ENCODE measurements at places on chromosomes 13 and 19. TPM values are rescaled to one million over a fixed set of nuclear protein-coding genes. Genes with fewer than 3 reads are reported as not detected.

DNA sequence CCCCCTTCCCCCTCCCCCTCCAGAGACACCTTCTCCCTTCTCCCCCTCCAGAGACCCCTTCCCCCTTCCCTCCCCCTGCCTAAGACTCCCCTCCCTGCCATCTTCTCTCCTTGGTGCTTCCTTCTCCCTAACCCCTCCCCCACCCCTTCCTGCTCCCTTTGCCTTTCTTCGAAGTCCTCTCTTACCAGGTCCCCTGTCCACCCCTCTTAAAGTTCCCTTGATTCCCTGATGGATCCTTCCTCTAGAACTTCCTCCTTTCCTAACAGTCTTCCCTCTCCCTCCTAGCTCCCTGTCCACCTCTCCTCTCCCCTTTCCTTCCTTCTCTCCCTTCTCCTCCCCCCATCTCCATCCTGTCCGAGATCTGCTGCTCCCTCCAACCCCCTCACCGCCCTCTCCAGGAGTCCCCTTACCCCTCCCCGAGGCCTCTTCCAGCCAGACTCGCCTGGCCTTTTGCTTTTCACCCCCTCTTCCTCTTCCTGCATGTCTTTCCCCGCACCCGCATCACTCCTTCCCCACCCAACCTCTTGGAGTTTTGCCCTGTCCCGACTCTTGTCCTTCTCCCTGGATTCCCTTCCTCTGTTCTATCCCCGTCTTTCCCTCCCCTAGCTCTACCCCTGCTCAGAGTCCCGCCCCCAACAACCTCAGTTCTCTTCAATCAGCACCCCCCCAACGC lies 3.1 kb downstream of the TNFSF9 start:
- no peak for DNase-seq

DNA sequence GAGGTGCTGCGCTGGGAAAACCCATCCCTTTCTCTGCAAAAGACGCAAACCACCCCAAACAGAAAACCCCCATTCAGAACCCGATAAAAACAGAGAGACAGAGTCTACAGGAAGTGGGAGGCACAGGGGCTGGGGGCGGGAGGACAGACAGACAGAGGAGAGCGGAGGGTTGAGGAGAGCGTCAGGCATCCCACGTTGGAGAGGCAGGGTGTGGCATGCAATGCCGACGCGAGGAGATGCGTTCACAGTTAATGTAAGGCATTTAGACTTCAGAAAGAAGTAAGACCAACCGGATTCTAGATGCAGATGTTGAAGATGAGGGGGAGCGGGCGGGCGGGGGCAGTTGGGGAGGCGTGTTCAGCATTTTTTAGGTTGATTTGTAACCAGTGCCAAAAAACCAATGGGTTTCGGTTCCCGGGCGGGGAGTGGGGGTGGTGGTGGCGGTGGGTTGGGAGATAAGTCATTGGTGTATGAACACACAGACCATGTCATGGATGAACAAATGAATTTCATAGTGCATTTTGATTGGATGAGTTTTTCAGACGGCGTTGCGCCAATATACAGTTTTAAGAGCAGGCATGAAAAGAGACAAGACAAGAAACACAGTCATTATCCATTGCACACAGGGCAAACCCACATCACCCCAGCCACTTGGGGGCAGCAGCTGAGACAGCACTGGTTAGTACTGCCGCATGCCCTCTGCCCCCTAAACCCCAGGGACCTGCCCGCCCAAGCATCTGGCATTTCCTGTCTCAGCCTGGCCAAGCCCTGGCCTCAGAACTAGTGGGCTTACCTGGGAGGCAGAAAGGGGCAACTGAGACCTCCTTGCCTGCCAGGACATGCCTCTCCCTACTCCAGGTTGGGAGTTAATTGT lies 91.3 kb downstream of the IER2 start:
- no peak for DNase-seq

DNA sequence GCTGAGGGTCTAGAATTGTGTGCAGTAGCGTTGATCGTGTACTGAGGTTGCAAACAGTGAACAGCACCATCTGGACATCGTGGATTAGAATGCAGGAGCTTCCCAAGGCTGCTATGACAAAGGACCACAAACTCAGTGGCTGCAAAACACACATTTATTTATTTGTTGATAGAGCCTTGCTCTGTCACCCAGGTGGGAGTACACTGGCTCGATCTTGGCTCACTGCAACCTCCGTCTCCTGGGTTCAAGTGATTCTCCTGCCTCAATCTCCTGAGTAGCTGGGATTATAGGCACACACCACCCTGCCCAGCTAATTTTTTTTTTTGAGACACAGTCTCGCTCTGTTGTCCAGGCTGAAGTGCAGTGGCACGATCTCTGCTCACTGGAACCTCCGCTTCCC lies 2.3 kb upstream of the UHRF1 start:
- DNase-seq = no peak

- DNase-seq = peak; percentile 80
These were observed 1.1 kb upstream of the ZNF763 start for GRCh38 chr19:11963566-11964355.

CEACAM5 gene
- total RNA-seq = 0.36 TPM

DNA sequence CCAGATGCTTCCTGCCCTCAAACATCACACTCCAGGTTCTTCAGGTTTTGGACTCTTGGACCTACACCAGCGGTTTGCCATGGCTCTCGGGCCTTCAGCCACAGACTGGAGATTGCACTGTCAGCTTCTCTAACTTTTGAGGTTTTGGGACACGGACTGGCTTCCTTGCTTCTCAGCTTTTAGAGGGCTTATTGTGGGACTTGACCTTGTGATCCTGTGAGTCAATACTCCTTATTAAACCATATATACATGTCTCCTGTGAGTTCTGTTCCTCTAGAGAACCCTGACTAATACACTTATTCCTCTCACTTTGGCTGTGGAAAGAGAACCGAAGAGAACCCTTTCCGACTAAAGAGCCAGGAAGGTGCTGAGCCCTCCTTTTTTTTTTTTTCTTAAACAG lies 53.6 kb downstream of the LMO7 start:
- DNase-seq = no peak

PSG5 gene
- total RNA-seq = not detected

GRCh38 chr13:110812121-110812868 lies 98.8 kb downstream of the ING1 start:
- no peak for DNase-seq
